ENCODE measurements at places on chromosomes 1 and 21.

DNA sequence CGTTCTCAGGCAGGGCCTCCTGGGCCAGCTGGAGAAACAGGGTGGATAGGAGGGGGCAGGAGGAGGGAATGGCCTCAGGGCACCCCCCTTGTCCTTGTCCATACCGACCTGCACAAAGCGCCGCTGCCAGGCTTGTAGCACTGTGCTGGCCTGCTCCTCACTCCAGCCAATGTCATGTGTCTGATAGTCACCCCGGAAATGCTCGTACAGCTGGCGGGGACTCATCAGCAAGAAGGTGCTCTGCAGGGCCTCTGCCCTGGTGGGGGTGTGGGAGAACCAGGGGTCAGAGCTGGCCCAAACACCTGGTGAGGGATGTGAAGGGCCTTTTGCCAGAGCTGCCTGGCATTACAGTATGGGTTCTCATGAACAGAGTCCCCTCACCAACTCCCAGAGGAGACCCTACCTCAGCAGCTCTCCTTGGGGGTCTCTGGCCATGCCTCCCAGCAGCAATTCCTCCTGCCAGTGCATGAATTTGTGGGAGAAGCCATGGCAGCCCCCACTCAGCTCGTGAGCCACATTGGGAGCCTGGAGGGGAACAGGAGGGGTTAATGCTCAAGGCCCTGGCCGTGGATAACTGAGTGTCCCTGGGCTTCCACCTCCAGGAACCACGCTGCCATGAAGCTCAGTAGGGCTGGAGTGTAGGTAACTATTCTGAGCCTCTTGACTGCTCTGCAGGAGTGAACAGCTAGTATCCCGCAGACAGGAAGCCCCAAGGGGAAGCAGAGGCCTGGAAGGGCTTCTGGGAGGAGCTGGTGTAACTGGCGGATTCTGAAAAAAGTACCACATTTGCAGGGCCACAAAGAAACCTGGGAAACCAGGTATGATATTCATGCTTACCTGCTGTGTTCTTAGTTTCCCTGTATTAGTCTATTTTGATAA lies 13.3 kb downstream of the PTCH2 start:
- no peak for DNase-seq

GRCh38 chr1:186819563-186819962 lies 9.2 kb upstream of the PLA2G4A start:
- DNase-seq: no peak

DNA sequence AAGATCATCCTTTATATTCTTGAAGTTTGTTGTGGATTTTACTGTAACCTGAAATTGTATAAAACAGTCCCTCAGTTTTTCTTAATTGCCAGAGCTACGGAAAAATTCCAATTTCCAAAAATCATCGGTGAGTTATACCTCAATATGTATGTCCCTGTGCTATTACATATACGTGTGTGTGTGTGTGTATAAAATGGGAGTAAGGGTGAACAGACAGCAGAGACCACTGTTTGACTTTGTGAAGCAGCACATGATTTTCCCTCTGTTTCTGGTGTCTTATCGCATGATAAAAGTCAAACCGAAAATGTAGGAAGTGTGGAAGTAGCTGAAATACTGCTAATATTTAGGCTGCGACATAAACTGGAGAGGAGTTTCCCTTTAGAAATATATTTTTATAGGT lies 1.2 kb downstream of the OR2T1 start:
- DNase-seq: no peak

DNA sequence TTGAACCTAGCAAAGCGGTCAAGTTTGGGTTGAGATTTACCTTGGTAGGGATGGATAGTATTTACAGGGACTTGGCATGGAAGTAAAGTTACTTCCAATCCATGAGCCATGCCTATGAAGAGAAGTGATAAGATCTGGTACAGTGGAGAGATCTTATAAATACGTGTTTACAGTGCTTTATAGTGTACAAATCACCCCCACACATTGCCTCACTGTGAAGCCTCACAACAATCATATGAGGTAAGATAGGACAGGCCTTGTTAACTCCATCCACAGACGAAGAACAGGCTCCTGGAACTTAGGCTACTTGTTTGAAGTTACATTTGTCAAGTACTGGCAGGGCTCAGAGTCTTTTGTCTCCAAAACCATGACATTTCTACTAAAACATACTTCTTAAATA lies 159.8 kb downstream of the PLPPR4 start:
- no peak for DNase-seq

DNA sequence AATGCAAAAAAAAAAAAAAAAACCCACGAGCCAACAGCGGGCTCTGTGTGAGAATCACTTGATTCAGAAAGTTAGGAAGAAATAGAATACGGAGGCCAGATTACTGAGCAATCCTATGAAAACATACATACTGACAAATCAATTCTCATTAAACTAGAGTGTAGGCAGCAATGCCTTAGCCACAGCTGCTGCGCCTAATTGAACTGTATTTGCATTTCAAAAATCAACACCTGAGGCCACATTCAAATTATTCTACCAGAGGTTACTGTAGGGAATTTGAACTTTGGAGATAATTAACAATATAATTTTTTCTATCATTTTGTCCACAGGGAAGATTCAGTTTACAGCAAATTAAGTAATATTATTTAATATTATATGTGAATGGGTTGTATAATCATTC lies 138.4 kb upstream of the PLD5 start:
- no peak for DNase-seq

GRCh38 chr1:101975371-101975770 lies 21.4 kb downstream of the OLFM3 start:
- no peak for DNase-seq

DNA sequence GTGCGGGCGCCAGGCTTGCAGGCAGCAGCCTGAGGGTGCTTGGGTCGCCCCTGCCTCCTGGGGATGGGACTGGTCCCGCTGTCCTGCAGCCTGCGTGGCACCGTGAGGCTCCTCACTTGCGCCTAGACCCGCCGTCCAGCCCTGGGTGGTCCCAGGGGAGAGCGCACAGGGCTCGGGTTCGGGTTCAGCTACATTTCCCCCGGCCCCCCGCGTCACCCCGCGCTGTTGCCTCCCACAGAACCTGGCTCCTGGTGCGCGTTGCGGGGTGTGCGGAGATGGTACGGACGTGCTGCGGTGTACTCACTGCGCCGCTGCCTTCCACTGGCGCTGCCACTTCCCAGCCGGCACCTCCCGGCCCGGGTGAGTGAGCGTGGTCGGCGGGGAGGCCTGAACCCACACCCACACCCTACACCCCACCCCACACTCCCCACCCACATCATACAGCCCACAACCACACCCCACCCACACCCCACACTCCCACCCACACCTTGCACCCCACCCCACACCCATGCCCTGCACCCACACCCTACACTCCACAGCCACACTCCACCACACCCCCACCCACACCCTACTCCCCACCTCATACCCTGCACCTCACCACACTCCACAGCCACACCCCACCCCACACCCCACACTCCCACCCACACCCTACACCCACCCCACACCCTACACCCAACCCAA lies 6.2 kb upstream of the PFKL start:
- DNase-seq: no peak

Measured in H9 (cell line).